Activated CD4-positive, alpha-beta T cell treated with anti-CD3 and anti-CD28 coated beads, Interleukin-2, amount 10 ng/mL, durations not matched to agents 24 days and 14 days (primary cell): ENCODE measurements at places on chromosomes 6 and 20. TPM values are rescaled to one million over a fixed set of nuclear protein-coding genes. Genes with fewer than 3 reads are reported as not detected.
A peak's percentile ranks its signal among the peaks of the same experiment; 100 is the strongest.

GRCh38 chr20:24798930-24799705, 150.0 kb upstream of the CST7 start:
- no peak overlapping the region for H3K4me3 ChIP-seq
- no peaks in the 10 kb centered on the region for H3K27me3 ChIP-seq
- H3K27ac ChIP-seq: no peak overlapping the region
- DNase-seq: no peak

Gene SLC2A10
- not detected in 2 replicates for total RNA-seq

Gene BPIFB6
- total RNA-seq: not detected in 2 replicates

- H3K4me3 ChIP-seq: no peak overlapping the region
- H3K27ac ChIP-seq: no peak overlapping the region
- peaks cover 20% of the 10 kb centered on the region for H3K4me1 ChIP-seq
- no peaks in the 10 kb centered on the region for H3K36me3 ChIP-seq
- H3K27me3 ChIP-seq: peaks cover 21% of the 10 kb centered on the region
Observed at GRCh38 chr6:43377710-43378229, 8.3 kb upstream of the ZNF318 start.

DNA sequence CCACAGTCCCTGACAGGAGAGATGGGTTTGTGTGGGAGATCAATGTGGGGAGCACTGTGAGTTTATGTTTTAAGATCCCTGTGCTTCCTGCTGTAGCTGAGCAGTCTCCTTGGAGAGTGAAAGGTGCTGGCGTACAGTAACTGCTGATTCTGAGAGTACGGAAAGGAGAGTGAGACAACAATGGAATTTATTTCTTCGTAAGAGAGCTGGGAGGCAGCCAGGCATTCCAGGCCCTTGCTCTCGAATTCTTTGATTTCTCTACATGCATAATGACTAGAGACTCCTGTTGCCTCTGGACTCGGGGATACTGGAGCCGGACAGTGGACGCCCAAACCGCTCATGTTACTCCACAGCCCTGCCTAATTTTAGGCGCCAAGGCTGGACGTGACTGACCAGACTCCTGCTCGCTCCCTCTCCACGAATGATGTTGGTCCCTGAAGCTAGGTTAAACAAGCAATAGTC, 131.0 kb upstream of the PHACTR1 start:
- H3K27ac ChIP-seq: no peak overlapping the region
- H3K4me1 ChIP-seq: no peaks in the 10 kb centered on the region
- peaks cover 2% of the 10 kb centered on the region for H3K27me3 ChIP-seq
- no peaks in the 10 kb centered on the region for H3K36me3 ChIP-seq
- no peak for DNase-seq
- no peak overlapping the region for H3K4me3 ChIP-seq

Gene KLHDC3
- 73.8 and 77.5 TPM in 2 replicates for total RNA-seq

Gene CLDN20
- total RNA-seq: 0.21 TPM in 1 of 2 replicates, not detected in the other

DNA sequence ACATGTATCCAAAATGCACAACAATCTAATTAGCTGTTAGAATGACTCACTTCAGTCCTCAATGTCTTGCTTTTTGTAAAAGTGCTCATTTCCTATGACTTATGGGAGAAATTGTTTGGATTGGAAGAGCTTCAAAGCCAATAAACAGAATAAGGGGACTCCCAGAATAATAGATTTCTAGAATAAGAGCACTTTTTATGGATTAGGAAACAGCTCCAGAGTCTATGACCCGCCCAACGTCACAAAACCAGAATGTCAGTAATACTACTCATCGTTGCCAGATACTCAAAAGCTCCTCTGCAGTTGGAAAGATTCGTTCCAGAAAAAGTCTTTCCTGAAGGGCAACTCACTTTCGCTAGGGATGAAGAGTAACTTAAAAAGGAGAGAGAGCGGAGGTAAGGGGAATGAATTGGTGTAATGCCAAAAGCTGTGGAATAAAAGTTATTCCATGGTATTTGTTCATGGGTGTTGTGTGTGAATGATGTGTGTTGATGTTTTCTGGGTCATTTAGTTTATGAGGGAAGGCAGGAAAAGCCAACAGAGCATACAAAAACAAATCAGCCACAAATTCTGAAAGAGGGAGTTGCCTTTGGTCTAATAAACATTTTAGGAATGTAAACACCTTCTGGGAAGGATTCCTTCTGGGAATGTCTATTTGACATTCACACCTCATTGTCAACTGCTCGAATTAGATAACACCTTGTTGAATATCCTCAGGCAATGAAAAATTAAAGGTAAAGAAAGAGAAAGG, 64.6 kb downstream of the SYNE1 start:
- H3K27ac ChIP-seq: no peak overlapping the region
- no peaks in the 10 kb centered on the region for H3K36me3 ChIP-seq
- DNase-seq: no peak
- H3K27me3 ChIP-seq: no peaks in the 10 kb centered on the region

- H3K27ac ChIP-seq: peak overlapping the region; percentile 0
- H3K4me3 ChIP-seq: no peak overlapping the region
- DNase-seq: no peak
- H3K4me1 ChIP-seq: peaks cover 30% of the 10 kb centered on the region
- H3K36me3 ChIP-seq: peaks cover 59% of the 10 kb centered on the region
- H3K27me3 ChIP-seq: no peaks in the 10 kb centered on the region
Observed at GRCh38 chr20:44901974-44902373, 7.9 kb upstream of the PABPC1L start.

Gene TRIM10
- total RNA-seq: 0.07 and 0.09 TPM in 2 replicates

GRCh38 chr6:44530910-44531234, 143.4 kb downstream of the CDC5L start:
- no peak for DNase-seq
- H3K27me3 ChIP-seq: no peaks in the 10 kb centered on the region
- no peak overlapping the region for H3K4me3 ChIP-seq

GRCh38 chr20:62489186-62489931, 13.6 kb upstream of the GATA5 start:
- no peak for DNase-seq
- H3K4me1 ChIP-seq: no peaks in the 10 kb centered on the region
- no peak overlapping the region for H3K4me3 ChIP-seq
- no peak overlapping the region for H3K27ac ChIP-seq

DNA sequence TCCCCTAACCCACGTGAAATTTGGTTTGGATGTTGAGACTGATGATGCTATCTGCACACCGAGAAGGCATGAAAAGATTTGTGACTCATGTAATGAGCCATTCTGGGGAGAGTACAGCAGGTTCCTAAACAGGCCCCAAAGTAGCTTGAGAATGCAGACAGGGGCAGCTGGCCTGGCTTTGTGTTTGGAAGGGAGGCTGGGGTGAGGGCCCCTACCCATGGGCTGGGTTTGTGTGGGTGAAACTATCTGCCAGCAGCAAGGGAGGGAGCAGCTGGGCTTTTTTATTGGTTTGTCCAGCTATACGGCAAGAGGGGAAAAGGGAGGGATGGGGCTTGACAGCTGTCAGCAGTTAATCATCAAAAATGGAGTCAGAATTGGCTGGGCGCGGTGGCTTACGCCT, 87.0 kb upstream of the RNF24 start:
- no peaks in the 10 kb centered on the region for H3K36me3 ChIP-seq
- H3K4me3 ChIP-seq: no peak overlapping the region
- peaks cover 2% of the 10 kb centered on the region for H3K4me1 ChIP-seq
- DNase-seq: no peak
- H3K27me3 ChIP-seq: peaks cover 11% of the 10 kb centered on the region

GRCh38 chr6:37077905-37078296, 72.4 kb downstream of the FGD2 start:
- DNase-seq: no peak
- H3K27me3 ChIP-seq: no peaks in the 10 kb centered on the region
- H3K27ac ChIP-seq: no peak overlapping the region

GRCh38 chr6:26172608-26172968, 85.4 kb downstream of the HFE start:
- peaks cover 47% of the 10 kb centered on the region for H3K4me1 ChIP-seq
- H3K27me3 ChIP-seq: no peaks in the 10 kb centered on the region
- no peak for DNase-seq
- H3K36me3 ChIP-seq: peaks cover 2% of the 10 kb centered on the region
- peak overlapping the region; percentile 84 for H3K4me3 ChIP-seq

DNA sequence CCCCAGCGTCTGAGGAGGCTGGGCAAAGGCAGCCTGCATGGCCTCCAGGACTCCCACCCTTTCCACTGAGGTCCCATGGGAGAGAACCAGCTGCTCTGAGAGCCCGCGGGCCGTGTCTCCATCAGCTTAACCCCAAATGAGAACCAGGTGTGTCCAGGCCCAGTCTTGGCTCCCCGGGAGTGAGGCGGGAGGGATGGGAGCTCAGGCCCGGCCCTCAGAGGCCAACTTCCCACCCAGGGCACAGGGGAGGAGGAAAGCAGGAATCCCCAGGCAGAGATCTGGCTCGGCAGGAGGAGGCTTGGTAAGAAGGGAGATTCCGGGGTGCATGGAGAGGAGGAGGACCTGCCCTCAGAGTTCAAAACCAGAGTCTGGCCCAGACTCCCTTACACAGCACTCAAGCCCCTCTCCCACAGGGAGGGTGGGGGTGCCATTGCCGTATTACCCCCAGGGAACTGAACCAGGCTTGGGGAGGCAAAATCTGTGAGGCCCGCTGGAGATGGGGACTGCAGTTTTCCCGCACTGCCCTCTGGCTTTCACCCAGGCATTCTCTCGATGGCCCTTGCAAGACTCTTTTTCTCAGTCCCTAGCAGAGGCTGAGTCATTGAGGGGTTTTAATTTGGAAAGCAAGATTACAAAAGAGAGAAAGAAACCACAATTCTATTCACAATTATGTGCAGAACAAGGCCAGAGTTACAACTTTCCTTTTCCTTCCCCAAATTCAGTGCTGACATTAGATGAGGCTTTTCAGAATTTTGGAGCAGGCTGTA, 17.1 kb downstream of the FOXF2 start:
- peaks cover 11% of the 10 kb centered on the region for H3K27me3 ChIP-seq
- no peaks in the 10 kb centered on the region for H3K4me1 ChIP-seq
- DNase-seq: no peak
- H3K36me3 ChIP-seq: no peaks in the 10 kb centered on the region
- H3K27ac ChIP-seq: no peak overlapping the region

DNA sequence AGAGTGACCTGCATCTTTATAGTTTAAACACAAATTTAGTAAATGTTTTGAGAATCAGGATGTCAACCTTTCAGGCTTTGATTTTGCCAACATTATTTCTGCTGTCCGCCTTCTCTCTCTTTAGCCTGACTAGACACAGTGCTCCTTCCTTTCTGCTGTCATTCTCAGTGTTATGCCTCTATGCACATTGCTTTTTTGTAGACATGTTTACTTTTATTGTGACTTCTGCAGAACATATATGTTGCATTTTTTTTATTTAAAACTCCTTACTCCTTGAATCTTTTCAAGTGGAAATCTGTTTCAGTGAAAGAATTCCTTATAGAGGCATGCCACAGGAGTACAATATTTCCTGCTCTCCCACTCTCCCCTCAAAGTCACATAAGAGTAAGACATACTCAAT, 64.2 kb downstream of the LAMA4 start:
- H3K27me3 ChIP-seq: peaks cover 47% of the 10 kb centered on the region
- no peak for DNase-seq
- H3K4me3 ChIP-seq: no peak overlapping the region
- no peak overlapping the region for H3K27ac ChIP-seq

Gene BPIFA1
- total RNA-seq: not detected in 2 replicates

DNA sequence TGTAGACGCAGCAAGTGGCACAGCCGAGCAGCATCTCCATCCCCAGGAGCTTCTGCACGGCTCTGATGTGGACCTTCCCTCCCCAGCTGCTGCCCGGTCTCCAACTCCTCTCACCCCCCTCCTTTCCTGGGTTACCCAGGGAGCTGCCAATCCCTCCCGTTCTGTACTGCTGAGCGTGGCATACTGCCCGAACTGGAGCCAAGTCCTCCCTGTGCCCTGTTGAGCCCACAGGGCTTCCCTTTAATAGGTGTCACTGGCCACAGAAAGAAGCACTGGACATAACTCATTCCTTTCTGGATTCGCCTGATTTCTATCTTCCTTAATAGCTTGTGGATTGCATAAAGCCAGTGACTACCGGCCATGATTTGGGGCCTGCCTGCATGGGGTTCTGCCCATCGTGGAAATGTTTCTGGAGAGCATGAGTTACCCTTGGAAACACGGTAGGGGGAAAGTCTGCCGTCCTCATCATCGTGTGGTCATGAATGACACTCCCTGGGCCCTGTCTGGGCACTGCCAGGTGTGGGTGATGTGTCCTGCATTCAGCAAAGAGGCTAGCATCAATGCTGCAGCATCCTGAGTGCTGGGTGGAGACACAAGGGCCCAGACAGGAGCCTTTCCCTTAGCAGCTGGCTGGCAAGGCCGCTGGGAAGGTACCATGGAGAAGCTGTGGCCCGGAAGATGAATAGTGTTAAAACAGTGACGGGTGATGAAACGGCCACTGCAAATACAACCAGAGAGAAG, 189.7 kb downstream of the SYNDIG1 start:
- no peak overlapping the region for H3K4me3 ChIP-seq
- H3K36me3 ChIP-seq: no peaks in the 10 kb centered on the region
- no peak for DNase-seq

- peak; percentile 82 for DNase-seq
- peaks cover 2% of the 10 kb centered on the region for H3K36me3 ChIP-seq
- peak overlapping the region; percentile 81 for H3K4me3 ChIP-seq
- no peaks in the 10 kb centered on the region for H3K27me3 ChIP-seq
Observed at GRCh38 chr20:36472637-36473090, 68.7 kb upstream of the MYL9 start.

GRCh38 chr6:43125119-43125518, 46.0 kb upstream of the SRF start:
- DNase-seq: no peak
- no peak overlapping the region for H3K4me3 ChIP-seq
- H3K27me3 ChIP-seq: no peaks in the 10 kb centered on the region
- H3K36me3 ChIP-seq: no peaks in the 10 kb centered on the region
- no peak overlapping the region for H3K27ac ChIP-seq
- no peaks in the 10 kb centered on the region for H3K4me1 ChIP-seq
